Adrenal gland (tissue), 19 donors: ENCODE measurements at places on chromosomes 16 and 17. TPM values are rescaled to one million over a fixed set of nuclear protein-coding genes. Genes with fewer than 3 reads are reported as not detected.
A peak's percentile ranks its signal among the peaks of the same experiment; 100 is the strongest.

GRCh38 chr16:65116818-65117430 lies 4.9 kb downstream of the CDH11 start:
- no peak for DNase-seq

- peak; percentile 83 for DNase-seq
Measured at GRCh38 chr17:57833179-57833939, 16.5 kb downstream of the MRPS23 start.

The FOXN1 gene
- total RNA-seq, result not detected

The CHST4 gene
- total RNA-seq, result 2.5 TPM

DNA sequence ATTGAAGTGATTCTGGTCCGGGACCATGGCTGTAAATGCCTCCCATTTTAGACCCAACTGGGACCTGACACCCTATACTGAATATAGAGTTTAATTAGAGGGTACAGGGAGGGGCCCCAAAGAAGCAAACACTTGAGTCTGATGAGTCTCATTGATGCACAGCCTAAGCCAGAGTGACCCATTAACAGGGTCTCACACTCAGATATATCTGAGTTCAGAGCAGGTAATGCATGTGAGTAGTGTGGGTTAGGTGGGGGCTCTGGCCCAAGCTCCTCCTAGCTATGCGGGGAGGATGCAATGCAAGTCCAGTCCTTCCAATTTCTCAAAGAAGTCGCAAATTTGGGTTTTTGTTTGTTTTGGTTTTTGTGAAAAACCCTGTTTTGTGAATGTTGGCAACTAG lies 17.1 kb upstream of the MARCHF10 start:
- no peak for DNase-seq

The SLC46A1 gene
- 76.5 TPM for total RNA-seq

The CTRL gene
- total RNA-seq, result not detected

GRCh38 chr17:45342306-45342705 lies 25.5 kb upstream of the MAP3K14 start:
- DNase-seq, result no peak

DNA sequence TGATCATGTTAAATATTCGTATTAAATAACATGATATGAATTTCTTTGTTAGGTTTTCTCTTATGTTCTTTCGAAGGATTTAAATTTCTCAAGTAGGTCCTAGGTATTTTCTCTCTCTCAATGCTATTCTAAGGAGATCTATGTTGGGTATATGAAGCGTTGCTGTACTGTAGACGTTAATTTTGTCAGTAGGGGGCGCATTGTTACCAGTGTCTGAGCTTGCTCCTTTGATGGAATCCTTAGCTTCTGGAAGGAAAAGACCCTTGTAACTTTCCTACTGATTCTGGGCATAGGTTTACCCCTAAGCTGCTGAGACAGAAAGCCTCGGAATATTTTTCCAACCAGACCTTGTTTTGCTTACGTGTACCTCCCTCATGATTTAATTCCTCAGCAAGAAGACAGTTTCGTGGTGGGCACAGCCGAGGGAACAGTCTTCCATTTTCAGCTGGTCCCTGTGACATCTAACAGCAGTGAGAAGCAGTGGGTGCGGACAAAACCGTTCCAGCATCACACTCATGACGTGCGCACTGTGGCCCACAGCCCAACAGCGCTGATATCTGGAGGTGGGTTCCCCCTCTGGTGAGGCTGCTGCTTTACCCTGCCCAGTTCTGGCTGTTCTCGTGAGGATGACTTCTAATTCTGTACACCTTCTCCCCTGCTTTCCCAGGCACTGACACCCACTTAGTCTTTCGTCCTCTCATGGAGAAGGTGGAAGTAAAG lies 17.9 kb downstream of the UTP4 start:
- peak; percentile 64 for DNase-seq

DNA sequence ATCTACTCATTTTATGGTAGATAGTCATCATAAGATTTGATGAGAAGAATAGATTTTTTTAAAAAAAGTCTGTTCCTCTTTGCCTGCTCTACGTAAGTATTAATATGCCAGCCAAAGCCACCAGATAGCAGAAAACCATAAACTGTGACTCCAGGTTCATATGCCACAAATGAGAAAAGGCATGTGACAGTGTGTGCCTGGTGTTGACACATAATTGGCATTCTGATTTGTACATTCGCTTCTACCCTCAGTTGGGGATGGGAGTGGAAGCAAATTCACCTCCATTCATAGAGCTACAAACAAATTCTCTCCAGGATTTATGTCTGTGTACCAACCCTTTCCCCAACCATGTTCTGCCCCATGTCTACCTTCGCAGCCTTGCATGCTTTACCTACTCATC lies 391.6 kb downstream of the PMP22 start:
- DNase-seq, result no peak

The WDR81 gene
- 28.2 TPM for total RNA-seq

- peak; percentile 72 for DNase-seq
Measured at GRCh38 chr16:533391-534123, 6.0 kb downstream of the CAPN15 start.

The PLCG2 gene
- total RNA-seq, result 11.0 TPM

GRCh38 chr17:39543664-39544063 lies 64.1 kb downstream of the NEUROD2 start:
- DNase-seq, result no peak

The LMF1 gene
- 80.8 TPM for total RNA-seq

- no peak for DNase-seq
Measured at GRCh38 chr16:79128706-79129105, 471.8 kb downstream of the MAF start.

- DNase-seq, result peak; percentile 59
Measured at GRCh38 chr16:30185683-30186421, 2.5 kb downstream of the CORO1A start.

The ZP2 gene
- total RNA-seq, result not detected

DNA sequence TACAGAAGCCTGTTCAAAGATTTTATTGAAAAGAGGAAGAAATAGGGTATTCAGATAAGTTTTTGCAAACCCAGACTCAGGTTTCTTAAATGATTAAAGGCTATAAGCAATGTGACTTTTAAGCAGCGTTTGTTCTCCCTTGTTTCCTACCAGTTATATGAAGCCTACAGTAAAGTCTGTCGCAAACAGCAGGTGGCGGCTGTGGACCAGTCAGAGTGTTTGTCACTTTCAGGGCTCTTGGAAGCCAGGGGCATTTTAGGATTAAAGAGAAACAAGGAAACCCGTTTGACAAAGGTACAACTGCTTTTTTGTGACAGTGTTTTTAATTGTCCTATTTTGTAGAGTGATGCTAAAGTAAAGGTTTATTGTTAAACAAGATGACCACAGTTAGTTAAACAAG lies 7.7 kb upstream of the RARA start:
- DNase-seq, result no peak

DNA sequence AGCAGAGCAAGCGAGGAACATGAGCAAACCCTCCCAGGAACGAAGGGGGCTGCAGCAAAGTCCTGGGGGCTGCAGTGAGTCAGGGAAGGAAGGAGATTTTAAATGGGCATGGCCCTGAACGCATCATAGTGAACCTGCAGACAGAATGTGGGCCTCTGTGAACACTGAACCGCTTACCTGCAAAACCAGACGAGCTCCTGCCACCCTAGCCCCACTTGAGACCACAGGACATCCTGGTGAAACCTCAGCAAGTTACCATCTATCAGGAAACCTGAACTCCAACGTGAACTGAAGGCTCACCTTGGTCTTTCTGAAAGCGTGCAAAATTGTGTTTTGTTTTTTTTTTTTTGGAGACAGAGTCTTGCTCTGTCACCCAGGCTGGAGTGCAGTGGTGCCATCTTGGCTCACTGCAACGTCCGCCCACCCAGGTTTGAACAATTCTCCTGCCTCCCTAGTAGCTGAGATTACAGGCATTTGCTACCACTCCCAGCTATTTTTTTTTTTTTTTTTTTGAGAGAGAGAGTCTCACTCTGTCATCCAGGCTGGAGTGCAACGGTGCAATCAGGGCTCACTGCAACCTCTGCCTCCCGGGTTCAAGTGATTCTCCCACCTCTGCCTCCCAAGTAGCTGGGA lies 30.8 kb downstream of the FANCA start:
- no peak for DNase-seq

- DNase-seq, result peak; percentile 57
Measured at GRCh38 chr17:2222901-2223616, 80.5 kb downstream of the SMG6 start.

The KRT23 gene
- total RNA-seq, result not detected

GRCh38 chr17:3474212-3474611 lies 1.6 kb upstream of the ASPA start:
- DNase-seq, result no peak

- DNase-seq, result no peak
Measured at GRCh38 chr16:49462989-49463371, 89.4 kb downstream of the C16orf78 start.

- DNase-seq, result no peak
Measured at GRCh38 chr17:78041386-78042179, 83.1 kb downstream of the TNRC6C start.

DNA sequence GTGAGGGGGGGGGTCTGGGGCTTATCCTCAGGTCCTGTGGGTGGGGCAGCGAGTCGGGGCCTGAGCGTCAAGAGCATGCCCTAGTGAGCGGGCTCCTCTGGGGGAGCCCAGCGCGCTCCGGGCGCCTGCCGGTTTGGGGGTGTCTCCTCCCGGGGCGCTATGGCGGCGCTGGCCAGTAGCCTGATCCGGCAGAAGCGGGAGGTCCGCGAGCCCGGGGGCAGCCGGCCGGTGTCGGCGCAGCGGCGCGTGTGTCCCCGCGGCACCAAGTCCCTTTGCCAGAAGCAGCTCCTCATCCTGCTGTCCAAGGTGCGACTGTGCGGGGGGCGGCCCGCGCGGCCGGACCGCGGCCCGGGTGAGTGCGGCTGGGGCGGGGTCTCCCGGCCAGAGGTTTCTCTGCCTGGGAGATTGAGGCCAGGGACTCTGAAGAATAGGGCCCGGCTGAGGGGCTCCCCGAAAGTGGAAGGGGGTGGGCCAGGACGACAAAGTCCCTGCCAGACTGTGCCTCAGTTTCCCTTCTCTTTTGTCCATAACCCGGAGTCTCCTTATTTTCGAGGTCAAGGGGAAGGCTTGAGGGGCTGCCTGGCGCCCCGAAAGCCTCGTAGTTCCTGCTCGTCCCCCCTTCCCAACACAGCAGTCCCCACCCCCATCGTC lies at the start of gene FGF11:
Gene FGF11 (plus strand): TSS at position 51 of the 651 bp plus-strand sequence. CDS start 109 bp downstream, at position 160.
- DNase-seq, result no peak

DNA sequence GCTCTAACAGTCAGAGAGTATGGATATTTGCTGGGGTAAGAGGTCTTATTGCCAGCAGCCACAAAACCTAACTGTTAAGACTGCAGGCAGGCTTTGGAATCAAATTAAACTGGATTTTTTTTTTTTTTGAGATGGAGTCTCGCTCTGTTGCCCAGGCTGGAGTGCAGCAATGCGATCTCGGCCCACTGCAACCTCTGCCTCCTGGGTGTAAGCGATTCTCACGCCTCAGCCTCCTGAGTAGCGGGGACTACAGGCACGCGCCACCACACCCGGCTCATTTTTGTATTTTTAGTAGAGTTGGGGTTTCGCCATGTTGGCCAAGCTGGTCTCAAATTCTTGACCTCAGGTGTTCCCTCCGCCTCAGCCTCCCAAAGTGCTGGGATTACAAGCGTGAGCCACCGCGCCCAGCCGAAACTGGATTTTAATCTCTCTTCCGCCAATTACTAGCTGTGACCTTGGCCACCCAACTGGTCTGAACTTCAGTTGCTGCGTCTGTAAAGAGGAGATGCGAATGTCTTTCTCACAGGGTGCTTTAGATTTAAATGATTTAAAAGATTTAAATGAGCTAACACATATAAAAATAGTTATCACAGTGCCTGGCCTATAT lies 842 bp downstream of the MRPL10 start:
- DNase-seq, result peak; percentile 21

DNA sequence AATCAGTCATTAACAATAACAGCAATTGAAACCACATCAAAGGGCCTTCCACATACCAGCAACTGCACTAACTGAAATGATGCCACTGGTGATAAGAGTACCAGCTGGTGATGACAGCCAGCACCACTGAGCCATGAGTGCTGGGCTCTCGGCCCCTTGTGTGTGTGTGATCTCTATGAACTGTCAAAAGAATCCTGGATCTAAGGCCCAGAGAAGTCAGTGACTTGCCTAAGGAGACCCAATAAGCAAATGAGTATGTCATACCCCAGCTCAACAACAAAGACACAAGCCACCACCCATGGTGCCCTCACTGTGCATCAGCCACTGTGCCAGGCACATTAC lies 220.9 kb downstream of the ZNF423 start:
- peak; percentile 4 for DNase-seq

The OR1F1 gene
- not detected for total RNA-seq

The CLEC19A gene
- total RNA-seq, result not detected

The CCL7 gene
- not detected for total RNA-seq

DNA sequence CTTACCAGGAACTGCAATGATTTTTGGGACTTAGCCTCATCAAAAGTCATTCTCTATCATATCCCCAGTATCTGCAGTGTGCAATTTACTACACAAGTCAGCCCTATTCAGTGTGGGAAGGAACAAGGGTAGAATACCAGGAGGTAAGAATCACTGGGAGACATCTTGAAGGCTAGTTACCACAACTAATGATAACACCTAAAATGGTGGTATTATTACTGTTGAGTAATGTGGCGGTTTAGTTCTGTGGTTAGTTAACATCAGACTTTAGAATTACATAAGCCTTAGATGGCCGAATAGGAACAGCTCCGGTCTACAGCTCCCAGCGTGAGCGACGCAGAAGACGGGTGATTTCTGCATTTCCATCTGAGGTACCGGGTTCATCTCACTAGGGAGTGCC lies 567.9 kb upstream of the CDH11 start:
- no peak for DNase-seq

DNA sequence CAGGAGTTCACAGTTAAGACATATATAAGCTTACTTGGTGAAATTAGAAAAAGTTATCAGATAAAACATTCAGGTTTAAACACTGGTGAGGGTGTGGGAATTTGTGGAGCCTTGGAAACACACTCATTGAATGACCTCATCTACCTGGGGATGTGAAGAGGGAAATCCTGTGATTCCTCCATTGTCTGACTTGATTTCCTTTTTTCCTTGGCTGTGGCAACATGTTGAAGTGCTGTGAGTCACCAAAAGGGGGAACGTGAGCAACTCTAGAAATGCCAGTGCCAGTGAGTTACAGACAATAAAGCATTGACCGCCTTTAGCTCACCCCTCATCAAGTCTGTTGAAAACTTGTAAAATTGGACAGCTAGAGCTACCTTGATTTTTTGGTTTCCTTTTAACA lies 1.8 kb downstream of the HMOX2 start:
- no peak for DNase-seq
